ENCODE measurements at places on chromosomes 12 and 14. TPM values are rescaled to one million over a fixed set of nuclear protein-coding genes. Genes with fewer than 3 reads are reported as not detected.

DNA sequence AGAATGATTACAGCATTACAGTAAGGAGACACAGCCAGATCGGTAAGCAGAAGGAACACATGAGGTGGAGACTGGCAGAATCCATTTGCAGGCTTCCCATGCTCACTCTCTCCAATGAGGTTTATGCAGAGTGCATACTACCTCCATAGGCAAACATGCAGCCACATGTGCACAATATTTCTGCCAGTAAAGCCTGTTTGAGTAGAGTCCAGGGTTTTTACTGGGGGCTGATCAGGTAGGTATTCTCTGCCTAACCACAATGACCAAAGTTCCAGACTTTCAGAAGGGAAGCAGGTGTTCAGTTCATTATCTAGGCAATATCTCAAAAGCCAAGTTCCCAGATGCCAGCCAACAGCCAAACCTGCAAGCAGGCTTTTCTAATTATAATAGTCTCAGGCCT is 31.1 kb downstream of the INTS13 start:
- no peak for DNase-seq

DNA sequence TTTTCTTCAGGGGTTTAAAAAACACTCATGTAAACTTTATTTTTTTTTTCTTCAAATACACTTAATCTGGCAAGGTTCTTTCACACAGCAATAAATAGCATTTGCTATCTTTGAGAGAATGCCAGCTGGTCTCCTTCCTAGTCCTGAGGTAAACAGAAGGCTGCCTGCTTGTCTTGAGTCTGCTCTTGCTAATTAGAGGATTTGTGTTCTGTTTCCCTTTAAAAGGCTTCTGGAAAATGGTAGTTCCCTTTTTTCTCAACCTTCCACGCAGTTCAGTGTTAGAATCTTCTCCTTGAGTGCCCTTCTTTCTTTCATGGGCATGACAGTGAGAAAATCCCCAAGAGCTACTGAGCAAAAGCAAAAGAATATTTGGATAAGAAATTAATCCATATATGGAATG is 92.3 kb upstream of the DCN start:
- no peak for DNase-seq

- DNase-seq: no peak
Measured at GRCh38 chr12:31220633-31221550, 105.1 kb downstream of the SINHCAF start.

DNA sequence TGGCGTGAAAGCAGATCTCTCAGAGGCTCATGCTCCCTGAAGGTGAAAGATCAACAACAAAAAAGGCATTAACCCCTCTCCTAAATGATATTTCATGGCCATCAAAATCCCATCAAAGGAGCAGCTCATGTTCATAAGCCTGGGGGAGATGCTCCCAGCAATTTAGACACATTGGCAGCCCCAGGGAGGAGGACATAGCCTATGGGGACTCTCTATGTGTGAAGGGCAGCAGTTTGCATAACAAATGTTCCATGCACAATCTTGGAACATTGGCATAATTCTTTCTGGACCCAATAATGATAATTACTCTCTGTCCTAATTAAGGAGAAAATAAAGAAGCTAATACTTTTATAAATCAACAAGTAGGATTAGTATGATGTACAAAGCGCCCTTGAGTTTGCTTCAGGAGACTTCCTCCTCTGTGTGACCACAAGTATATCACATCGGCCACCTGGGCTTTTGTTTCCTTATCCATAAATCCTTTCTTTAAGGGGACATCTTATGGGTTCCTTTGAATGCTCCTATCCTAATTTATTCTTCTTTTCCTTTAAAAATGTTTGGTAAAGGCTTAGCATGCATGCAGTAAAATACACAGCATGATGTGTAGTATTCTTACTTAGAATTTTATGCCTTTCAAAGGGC is 161.9 kb upstream of the PLEKHG7 start:
- DNase-seq: no peak

- no peak for DNase-seq
Measured at GRCh38 chr14:50402965-50403364, 6.3 kb upstream of the CDKL1 start.

- DNase-seq: no peak
Measured at GRCh38 chr12:90622431-90622830, 332.5 kb downstream of the CCER1 start.

DNA sequence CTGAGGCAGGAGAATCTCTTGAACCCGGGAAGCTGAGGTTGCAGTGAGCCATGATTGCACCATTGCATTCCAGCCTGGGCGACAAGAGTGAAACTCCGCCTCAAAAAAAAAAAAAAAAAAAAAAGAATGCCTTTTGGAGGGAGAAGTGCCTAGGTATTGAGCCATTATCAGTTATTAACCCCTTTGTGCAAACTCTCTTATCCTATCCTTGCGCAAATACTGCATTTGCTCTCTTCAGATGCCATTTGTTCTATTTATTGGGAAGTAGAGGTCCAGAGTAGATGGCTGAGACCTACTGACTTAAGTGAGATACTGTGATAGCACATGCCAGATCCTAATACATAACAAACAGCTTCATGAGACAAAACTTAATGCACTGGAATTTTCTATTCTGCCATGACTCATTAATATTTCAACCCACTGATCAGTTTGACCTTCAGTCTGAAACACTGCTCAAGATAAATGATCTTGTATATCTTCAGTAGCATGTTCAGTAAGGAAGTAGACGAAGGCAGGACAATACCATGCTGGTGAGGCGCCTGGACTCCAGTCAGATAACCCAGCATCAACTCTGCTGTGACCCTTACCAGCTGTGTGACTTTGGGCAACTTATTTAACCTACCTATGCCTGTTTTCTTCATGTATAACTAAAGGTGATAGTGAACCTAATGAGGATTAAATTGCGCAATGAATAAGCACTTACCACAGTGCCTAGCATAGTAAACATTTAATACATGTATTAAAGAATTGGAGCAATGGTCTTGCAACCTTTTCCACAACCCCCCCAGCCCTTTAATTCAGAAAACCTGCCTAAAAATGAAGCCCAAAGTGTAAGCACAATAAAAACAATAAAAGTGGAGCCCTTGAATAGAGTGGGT is 5.7 kb upstream of the DNAAF2 start:
- DNase-seq: no peak

- DNase-seq: no peak
Measured at GRCh38 chr12:124808272-124808671, 55.4 kb downstream of the SCARB1 start.

- DNase-seq: no peak
Measured at GRCh38 chr12:93390031-93390430, 12.3 kb downstream of the NUDT4 start.

GRCh38 chr12:130419116-130419515 is 81.4 kb downstream of the PIWIL1 start:
- no peak for DNase-seq

GRCh38 chr14:21804981-21805380 is 131.4 kb upstream of the OR4E1 start:
- no peak for DNase-seq

GRCh38 chr14:67941456-67942018 is 122.0 kb downstream of the RAD51B start:
- no peak for DNase-seq

GRCh38 chr12:6618483-6619225 is 11.5 kb upstream of the CHD4 start:
- no peak for DNase-seq

- no peak for DNase-seq
Measured at GRCh38 chr12:118330421-118331018, 42.2 kb downstream of the TAOK3 start.

DNA sequence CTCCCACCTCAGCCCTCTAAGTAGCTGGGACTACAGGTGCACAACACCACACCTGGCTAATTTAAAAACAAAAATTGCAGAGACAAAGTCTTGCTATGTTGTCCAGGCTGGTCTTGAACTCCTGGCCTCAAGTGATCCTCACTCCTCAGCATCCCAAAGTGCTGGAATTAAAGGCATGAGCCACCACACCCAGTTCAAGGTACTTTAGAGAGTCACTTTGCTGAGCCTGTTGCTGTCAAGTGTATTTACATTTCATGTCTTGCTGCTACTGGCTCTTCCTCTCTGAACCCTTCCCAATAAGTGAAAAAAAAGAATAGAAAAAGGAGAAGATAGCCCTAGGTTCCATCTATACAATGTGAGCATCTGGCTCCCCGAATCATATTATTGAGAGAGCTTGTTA is 38.4 kb downstream of the SLCO1A2 start:
- no peak for DNase-seq

- no peak for DNase-seq
Measured at GRCh38 chr12:26429070-26429691, 233.8 kb downstream of the SSPN start.

DNA sequence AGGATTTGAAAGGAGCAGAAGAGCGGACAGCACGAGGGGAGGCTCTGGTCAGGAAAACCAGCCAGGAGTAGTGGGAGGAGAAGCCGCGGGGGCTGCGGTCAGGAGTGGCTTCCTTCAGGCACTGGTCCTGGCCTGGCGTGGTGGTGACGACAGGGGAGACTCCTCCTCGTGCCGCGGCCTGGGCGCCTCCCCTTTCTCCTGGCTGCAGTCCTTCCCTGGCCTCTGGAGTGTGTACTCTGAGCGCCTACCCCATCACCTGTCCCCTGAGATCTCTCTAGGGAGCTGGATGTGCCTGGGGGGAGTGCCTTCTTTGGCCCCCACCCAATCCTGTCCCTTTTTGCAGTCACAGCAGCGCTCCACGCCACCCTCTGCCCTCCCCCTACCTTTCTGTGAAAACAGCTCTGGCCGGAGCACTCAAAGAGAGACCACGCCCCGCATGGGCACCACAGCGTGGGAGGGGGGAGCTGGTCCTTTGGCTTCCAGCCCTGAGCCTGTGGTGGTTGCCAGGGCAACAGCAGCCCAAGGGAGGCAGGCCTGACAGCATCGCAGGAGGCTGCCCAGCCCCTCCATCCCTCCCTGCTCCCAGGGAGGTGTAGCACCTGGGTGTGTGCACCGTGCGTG is 125.9 kb downstream of the CALM1 start:
- no peak for DNase-seq

DNA sequence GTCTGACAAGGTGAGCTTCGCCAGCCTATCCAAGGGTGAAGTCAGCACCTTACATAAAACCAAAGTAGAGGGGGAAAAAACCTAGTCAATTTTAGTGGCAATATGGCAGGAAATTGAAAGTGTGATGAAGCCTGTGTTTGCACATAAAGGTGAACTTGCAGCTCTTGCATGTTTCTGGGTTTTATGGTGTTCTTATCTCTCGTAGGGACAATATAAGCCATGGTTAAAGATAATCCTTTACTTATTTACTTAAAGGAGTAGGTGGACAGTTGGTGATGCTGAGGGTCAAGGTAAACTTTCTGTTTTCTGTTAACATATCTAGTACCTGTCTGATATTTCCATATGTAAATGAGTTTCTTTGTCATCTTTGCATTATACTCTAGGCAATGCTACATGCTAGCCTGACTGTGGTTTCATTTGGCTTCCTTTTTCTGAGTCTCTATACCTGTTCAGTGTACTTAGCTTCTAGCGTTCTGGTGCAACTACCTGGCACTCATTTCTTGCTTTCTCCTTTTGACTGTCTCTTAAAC is 32.8 kb downstream of the CCDC91 start:
- no peak for DNase-seq

Gene C1QL4
- not detected for total RNA-seq

Gene CLMN
- total RNA-seq: 35.3 TPM

Gene TAS2R14
- total RNA-seq: 1.9 TPM

Gene ANKLE2
- total RNA-seq: 69.0 TPM

Gene ADCY4
- total RNA-seq: 9.7 TPM

Gene ALX1
- total RNA-seq: not detected

Gene RNASE4
- total RNA-seq: 115 TPM
